Stimulated activated CD8-positive, alpha-beta memory T cell treated with anti-CD3 and anti-CD28 coated beads, Interleukin-15, amount 100 ng/mL, for 24 hours (primary cell): ENCODE measurements at places on chromosomes 13 and 19.

DNA sequence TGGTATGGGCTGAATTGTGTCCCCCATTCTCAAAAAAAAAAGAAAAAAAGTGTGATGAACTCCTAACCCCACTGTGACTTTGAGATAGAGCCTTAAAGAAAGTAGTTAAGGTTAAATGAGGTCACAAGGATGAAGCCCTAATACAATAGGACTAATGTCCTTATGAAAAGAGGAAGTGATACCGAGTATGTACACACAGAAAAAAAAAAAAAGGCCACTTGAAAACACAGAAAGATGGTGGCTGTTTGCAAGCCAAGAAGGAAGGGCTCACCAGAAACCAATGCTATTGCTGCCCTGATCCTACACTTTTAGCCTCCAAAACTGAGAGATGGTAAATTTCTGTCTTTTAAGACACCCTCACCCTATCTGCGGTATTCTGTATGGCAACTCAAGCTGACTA, 955.6 kb downstream of the PCDH17 start:
- no peak for DNase-seq

DNA sequence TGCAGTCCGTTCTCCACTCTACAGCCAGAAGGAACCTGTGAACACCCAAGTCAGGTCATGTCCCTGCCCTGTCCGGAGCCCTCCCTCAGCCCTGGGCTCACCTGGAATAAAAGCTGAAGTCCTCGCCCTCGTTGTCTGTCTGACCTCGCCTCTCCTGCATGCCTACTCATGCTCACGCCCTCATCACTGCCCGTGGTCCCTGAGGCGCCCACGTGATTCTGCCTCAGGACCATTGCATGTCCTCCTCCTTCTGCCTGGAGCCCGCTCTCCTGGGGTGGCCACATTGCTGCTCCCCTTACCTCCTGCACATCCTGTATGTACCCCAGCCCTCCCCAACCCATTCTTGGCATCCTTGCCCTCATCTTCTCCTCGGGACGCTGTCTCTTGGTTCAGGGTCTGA, 42.2 kb downstream of the BICRA start:
- DNase-seq = no peak

GRCh38 chr19:3782903-3783302, 3.3 kb downstream of the MATK start:
- DNase-seq = no peak

- no peak for DNase-seq
Observed at GRCh38 chr13:112618501-112618900, 30.5 kb upstream of the TUBGCP3 start.

GRCh38 chr19:3045885-3046697, 16.2 kb downstream of the TLE5 start:
- DNase-seq = no peak

GRCh38 chr13:112818040-112818697, 128.3 kb downstream of the ATP11A start:
- DNase-seq = no peak

GRCh38 chr13:98707281-98707999, 45.0 kb downstream of the SLC15A1 start:
- DNase-seq = no peak

DNA sequence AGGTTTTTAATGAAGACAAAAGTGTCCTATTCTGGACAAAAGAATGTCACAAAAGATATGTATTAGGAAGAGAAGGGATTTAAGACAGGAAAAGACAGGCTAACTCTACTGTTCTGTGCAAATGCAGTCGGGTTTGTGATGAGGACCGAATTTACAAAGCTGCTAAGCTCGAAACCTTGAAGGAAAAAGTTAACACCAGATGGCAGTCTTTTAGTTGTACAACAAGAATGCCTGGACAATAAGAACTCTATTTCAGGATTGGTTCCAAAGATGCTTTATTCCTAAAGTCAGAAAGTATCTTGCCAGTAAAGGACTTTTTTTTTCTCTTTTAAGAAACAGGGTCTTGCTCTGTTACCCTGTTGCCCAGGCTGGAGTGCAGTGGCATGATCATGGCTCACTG, 51.1 kb downstream of the HS6ST3 start:
- DNase-seq = no peak

DNA sequence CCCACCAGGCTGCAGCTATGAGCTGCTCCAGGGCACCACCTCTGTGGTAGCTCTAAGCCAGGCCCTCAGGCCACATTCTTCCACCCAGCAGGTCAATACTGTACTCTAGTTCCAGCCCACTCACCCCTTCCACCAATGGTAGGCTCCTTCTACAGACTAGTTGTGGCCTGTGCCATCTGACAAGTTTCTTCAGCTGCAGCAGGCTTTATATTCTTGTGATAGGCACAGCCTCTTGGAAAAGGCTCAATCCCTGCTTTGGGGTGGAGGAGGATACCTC, 8.5 kb downstream of the MICU2 start:
- DNase-seq = no peak

- DNase-seq = no peak
Observed at GRCh38 chr19:49422407-49423070, 702 bp downstream of the PTH2 start.
